ENCODE measurements at places on chromosomes 4 and X.

GRCh38 chrX:118528071-118528737 is 32.6 kb downstream of the DOCK11 start:
- DNase-seq, result no peak

DNA sequence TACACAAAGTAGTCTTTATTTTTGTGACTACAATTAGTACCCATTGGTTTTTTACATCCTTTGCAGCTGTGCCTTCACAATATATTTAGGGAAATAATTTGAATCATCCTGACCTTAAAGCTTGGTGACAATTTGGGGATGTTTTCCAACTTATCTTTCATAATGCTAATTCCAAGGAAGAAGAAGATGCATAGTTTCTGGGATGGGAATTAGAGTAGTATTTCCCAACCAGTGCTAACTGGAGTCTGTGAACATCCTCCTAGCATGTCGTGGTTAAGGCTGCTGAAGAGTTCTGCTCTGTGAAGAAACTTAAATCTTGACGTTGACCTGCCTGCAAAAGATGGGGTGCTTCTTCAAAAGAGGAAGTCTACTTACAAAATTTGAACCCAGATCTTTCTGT is 173.5 kb downstream of the ANK2 start:
- no peak for DNase-seq

DNA sequence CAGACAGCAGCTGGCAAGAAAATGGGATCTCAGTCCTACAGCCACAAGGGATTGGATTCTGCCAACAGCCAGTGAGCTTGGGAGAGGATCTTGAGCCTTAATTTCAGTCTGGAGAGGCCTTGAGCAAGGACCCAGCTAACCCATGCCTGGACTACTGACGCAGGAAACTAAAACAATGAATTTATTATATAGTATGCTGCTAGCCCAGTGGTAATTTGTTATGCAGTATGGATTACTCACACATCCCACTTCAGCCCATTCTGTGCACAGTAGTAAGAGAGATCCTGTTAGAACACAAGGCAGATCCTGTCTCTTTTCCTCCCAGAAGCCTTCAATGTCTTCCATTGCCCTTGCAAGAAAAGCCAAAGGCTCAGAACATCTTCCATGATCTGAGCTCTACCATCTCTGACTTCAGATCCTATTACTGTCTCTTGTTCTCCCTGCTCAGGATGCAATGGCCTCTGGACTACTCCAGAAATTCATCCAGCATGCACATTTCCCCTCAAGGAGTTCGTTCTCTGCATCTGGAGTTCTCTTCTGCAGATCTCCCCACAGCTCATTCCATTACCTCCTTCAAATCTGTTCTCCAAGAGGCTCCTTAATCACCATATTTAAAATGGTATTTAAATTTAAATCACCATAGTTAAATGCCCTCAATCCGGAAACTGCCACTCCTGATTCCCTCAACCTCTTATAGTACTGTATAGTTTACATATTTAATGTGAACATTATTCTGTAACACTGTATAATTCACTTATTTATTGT is 27.6 kb downstream of the SMIM20 start:
- DNase-seq, result no peak

DNA sequence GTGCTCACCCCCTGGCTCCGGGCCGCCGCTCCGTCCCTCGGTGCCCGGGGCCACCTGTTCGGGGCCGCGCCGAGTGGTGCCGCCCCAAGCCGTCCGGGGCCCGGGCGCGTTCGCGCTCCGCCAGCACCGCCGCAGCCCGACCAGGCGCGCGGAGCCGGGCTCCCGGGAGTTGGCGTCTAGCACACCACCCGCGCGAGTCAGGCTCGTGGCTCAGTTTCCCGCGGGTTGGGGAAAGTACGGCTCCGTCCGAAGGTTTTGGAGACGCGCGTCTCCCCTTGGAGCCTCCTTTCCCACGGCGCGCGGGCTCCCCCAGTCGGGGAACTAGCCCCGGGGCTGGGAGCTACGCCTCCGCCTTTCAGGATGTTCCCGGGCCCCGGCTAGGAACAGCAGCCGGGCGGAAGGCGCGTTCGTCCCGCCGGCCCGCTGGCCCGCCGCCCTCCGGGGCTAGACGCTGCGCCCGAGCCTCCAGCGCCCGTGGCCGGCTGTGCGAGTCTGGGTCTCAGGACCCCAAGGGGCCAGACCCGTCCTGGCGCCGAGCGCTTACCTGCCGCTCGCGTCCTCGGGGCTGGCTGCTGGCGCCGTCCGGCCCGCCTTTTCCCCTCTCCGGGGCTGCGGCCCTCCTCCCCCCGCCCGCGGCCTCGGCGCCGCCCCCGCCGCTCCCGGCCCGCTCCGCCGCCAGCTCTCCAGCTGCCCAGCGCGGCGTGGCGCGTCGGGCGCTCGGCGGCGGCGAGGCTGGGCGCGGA is at the start of gene ADGRG2:
Gene ADGRG2, minus strand, starts transcription at position 571 of the 743 bp plus-strand sequence. CDS start 53,634 bp downstream, outside the sequence.
- DNase-seq, result no peak

DNA sequence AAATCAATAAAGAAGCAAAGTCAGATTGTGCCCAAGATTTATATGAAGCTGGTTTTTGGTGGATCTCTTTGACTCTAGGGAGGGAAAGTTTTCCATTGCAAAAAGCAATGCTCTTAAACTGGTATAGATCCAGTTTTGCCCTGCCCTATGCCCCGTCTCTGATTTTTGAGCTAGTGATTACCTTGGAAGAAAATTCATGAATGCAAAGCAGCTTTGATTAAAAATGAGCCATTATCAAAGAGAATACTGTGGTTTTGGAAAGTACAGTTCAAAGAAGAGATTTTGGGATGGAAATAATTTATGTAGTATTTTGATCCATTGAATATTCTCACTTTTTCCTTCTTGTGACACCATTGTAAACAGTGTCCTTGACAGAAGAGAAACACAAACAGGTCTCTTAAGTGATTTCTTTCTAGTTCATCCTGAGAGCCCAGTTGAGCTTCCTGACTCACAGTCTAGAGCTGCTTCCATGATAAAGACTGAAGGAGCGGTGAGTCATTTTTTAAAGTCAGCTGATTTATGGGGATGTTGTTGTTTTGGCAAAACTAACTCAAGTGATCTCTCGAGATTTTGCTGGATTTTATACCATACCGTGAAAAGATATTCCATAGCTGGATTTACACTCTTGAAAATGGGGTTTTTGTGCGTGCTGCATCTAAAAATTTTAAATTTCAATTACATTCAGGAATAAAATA is 76.7 kb downstream of the AFF1 start:
- DNase-seq, result no peak

DNA sequence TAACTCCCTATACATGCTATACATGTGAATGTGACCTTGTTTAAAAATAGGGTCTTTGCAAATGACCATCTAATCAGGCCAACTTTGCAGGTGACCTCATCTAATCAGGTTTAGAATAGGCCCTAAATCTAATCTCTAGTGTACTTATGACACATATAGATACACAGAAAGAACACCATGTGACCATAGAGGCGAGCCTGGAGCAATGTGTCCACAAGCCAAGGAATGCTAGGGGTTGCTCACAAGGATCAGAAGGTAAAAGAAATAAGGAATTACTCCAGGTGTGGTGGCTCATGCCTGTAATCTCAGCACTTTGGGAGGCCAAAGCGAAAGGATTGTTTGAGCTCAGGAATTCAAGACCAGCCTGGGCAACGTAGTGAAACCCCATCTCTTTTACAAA is 9.6 kb upstream of the C4orf36 start:
- no peak for DNase-seq

- DNase-seq, result no peak
Measured at GRCh38 chr4:39166177-39166576, 16.2 kb upstream of the WDR19 start.

DNA sequence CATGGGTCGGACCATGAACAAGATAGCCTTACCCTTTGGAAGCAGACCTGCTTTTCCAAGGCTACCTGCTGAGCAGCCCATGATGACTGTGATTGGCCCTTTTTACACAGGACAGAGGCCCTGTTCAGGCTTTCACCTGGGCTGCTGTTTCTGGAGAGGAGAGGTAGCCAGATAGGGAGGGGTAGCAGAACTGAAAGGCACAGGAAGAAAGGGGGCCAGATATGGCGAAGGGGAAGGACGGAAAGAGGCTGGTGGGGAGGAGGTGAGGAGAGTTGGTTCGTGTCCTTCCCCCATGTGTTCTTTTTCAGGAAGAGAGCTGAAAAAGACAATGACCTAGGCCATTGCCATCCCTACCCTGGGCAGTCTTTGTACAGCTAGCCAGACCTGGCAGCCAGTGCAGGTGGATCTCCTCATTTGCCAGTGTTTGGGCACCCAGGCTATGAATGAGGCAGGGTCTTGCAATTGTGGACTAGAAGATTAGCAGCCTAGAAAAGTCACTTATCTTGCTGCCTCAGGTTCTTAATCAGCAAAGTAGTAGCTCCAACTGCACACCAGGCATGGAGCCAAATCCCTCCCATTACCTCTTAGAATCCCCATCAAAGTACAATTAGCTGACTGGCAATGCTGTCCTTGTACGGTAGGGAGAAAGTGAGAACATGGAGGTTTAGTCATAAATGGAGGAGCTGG is 139.6 kb downstream of the AMMECR1 start:
- DNase-seq, result no peak

DNA sequence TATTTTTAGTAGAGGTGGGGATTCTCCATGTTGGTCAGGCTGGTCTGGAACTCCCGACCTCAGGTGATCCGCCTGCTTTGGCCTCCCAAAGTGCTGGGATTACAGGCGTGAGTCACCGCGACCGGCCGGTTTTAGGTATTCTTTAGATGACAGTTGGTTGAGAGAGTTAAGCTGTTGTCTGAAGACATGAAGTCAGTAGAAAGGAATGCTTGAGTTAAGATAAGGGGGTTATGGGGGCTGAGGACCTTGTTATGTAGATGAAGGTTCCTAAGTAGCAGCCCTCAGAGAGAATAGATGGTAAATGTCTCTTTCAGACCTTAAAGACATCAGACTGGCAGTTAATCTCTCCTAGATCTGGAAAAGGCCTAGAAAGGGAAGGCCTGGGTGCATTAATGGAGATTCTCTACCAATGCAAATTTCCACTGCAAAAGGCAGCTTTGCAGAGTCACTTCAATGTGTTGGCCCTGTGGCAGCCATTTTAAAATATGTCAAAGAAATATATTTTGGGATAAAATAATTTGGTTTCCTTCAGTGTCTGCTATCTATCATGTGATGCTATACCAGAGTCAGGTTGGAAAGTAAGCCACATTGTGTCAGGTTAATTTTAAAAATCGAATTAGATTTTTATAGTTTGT is 6.4 kb upstream of the ZNF674 start:
- no peak for DNase-seq

GRCh38 chr4:1534095-1534872 is 128.0 kb upstream of the NKX1-1 start:
- no peak for DNase-seq
